RPMI7951 (cell line): ENCODE measurements at places on chromosomes 1 and 21.
A peak's percentile ranks its signal among the peaks of the same experiment; 100 is the strongest.

- DNase-seq: no peak
Observed at GRCh38 chr1:9240914-9241820, 6.6 kb downstream of the H6PD start.

DNA sequence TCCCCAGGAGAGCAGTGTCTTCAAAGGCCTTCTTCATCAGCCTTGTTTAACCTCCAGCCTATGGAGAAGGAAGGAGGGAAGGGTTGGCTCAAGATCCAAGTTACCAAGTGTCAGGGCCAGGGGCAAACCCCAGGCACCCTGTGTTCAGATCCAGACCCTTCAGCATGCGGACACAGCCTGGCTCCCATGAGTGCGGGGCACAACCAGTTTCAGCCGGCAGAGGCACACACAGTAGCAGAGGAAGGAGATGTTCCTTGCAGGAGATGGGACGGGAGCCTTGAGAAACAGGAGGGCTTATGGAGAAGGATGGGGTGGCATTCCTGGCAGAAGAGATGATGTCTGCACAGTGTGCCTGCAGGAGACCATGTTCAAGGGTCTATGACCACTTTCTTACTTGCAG, 161.7 kb upstream of the EDN2 start:
- no peak for DNase-seq

DNA sequence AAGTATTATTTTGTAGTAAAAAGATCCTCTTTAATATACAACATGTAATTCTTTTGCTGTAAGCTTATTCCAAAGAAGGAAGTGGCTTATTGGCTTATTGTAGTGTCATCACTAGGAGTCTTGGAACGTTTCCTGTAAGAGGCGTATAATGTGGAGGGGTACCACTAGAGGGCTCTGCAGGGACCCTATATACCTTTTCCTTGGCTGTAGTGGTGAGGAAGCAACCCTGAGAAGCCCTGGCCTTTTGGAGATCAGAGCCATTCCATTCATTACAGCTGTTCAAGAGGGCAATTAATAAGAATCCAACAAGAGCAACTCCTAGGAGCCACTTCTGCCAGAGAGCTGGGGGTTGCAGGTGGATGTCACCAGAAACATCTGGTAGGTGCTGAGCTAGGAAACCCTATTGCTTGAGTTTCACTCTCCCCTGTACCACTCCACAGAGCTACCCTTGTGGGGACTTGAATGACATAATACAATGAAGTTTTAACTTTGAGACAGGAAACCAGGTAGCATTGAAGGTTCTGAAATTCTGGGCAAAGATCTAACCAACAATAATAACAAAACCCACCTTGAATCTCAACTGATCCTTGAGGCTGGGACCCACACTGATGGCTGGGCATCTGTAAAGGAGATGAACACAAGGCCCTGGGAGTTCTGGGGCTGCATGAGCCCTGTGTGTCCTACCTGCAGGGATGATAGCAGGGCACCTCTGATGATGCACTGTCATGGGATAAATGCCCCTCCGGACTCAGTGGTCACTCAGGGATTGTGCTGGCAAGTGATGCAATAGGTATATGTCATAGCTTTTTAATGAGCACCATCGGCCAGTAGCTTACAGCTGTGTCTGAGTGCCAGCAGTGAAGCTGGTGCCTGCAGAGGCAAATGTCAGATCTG, 160.2 kb upstream of the COA6 start:
- peak; percentile 60 for DNase-seq

DNA sequence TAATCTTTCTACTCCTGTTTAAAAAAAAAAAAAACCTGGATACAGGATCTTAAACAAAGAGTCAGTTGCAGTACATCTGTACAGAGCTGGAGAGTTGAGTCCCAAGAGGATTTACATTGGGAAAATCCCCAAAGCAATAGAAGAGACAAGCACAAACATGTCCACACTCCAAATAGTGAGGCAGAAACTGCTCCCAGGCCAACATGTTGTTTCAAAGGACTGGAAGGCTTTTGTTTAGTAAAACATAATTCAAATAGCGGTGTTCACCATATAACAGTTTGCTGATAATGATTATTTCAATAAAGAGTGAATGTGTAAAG, 425.4 kb downstream of the ADGRL2 start:
- DNase-seq: no peak

GRCh38 chr1:43651902-43652301, 2.0 kb downstream of the KDM4A start:
- no peak for DNase-seq

DNA sequence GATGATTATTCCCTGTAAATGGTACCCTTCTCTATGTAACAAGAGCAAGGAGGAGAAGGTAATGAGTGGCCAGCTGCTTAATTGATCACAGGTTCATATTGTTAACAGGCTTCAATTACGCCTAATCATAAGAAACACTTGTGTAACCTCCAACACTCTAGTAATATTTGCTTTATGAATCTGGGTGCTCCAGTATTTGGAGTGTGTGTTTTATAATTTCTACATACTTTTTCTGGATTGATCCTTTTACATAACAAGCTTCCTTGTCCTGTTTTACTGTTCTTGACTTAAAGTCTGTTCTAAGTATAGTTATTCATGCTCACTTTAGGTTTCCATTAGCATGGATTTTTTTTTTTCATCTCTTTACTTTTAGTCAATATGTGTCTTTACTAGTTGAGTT, 984.2 kb downstream of the AMY1C start:
- DNase-seq: no peak

DNA sequence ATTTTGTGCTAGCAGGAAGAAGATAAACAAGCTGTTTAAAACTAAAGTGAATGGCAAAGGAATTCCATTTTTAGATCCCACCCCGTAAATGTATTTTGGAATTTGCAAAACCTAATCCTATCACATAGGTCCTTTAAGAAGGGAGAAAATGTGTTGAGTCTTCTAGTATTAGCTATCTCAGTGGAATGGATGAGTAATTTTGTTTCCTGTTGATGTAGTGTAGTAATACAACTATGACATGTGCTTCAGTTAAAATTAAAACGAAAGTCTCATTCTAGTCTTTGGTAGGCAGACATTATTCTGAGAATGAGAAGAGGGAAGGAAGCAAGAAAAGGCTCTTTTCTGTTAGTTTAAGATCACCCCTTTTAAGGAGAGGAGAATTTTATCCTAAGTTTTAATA, 265.9 kb upstream of the C1orf105 start:
- DNase-seq: peak; percentile 78

GRCh38 chr21:39924577-39925308, 57.5 kb downstream of the PCP4 start:
- no peak for DNase-seq

DNA sequence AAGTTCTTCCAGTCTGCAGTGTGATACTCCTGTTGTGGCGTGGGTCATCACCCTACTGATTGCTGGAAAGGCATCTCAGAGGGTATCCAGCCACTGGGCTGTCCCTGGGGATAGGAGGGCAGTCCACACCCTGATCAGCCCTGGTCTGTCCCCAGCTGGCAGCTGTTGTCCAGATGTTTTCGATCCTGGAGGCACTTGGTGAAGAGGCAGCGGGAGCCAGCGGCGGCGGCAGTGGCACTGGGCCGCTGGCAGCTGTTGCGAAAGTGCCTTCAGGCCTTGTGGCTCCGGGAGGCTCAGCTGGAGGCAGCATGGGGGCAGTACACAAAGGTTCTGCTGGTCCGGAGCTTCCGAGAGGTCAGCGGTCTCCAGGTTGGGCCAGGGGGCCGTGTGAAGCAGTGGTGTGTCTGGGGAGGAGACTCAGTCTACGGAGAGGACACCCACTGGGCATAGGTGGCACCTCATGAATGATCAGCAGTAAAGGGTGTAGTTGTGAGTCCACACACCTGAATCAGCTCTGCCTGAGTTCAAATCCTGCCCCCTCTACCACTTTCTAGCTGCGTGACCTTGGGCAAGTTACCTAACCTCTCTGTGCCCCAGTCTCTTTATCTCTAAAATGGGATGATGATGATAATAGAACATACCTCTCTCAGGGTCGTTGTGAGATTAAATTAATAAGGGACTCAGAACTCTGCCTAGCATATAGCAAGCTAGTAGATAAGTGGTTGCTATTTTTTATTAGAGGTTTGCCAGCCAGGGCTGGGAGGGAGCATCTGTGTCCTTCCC, 6.1 kb downstream of the C1orf167 start:
- DNase-seq: peak; percentile 59

GRCh38 chr1:68379085-68379478, 70.7 kb downstream of the RPE65 start:
- peak; percentile 46 for DNase-seq

DNA sequence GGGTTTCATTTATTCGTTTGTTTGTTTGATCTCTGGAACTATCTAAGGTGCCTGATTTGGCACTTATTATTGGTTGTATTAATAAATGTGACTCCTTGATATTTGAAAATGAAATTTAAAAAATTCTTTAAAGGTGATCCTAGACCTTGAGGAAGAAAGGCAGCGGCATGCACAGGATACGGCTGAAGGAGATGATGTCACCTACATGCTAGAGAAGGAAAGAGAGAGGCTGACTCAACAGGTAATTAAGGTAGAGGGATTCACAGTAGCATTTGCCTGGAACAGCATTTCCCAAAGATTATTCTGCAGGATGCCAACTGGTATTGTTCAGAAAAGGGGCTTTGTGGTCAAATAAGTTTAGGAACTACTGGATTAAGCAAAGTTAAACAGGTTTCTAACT, 54.4 kb upstream of the WNT2B start:
- DNase-seq: no peak

DNA sequence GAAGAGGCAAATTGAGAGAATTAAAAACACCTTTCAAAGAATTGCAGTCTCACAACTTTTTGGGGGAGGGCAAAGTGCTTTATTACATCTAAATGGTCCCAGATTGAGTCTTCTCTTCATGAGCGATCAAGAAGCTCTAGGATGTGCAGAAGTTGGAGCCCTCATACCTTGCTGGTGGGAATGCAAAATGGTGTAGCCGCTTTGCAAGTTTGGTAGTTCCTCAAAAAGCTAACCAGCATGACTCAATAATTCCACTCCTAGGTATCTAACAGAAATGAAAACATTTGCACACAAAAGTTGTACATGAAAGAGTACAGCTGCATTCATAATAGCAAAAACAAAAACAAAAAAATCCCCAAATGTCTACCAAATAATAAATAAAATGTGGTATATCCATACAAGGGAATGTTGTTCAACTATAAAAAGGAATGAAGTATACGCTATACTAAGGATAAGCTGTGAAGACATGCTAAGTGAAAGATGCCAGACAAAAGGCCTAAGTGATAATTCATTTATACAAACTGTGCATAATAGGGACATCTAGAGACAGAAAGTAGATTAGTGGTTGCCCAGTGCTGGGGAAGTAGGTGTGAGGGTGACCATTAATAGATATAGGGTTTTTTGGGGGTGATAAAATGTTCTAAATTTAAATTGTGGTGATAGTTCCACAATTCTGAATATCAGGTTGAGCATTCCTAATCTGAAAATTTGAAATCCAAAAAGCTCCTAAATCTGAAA, 55.2 kb downstream of the SELENOF start:
- no peak for DNase-seq

GRCh38 chr1:143735764-143736461, 235.9 kb downstream of the FAM72C start:
- DNase-seq: no peak

DNA sequence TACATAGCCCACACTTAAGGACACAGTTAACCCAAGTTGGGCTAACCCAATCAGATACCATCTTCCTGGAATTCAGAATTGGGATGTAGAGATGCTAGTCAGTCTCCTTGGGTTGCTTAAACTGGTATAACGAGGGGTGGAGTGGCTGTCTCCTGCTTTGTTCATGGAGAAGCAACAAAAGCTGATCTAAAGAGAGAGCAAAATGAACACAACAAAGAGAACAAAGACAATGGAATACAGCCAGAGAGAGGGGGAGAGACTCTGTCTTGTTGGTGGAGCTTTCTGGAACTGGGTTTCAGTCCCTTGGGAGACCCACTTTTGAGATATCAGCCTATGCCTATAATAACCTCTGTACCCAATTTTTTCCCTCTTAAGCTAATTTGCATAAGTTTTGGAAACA, 138.1 kb downstream of the ATG4C start:
- no peak for DNase-seq

DNA sequence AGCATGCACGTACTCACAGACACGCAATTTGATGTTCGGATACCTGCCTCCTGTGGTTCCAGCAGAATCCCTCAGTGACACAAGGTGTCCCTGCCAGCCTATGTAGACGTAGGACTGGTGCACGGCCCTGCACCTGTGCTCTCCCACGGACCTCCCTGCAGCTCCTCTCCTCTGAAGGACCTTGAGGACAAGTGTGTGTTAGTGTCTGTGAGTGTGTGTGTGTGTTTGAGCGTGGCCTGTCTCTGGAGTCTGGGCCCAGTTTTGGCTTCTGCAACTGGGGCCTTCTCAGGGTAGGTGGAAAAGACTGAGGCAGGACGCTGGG, 22.5 kb upstream of the DMBX1 start:
- DNase-seq: no peak

- no peak for DNase-seq
Observed at GRCh38 chr1:90067194-90067931, 72.5 kb downstream of the ZNF326 start.

GRCh38 chr1:109523706-109524105, 14.2 kb upstream of the AMIGO1 start:
- DNase-seq: peak; percentile 82

DNA sequence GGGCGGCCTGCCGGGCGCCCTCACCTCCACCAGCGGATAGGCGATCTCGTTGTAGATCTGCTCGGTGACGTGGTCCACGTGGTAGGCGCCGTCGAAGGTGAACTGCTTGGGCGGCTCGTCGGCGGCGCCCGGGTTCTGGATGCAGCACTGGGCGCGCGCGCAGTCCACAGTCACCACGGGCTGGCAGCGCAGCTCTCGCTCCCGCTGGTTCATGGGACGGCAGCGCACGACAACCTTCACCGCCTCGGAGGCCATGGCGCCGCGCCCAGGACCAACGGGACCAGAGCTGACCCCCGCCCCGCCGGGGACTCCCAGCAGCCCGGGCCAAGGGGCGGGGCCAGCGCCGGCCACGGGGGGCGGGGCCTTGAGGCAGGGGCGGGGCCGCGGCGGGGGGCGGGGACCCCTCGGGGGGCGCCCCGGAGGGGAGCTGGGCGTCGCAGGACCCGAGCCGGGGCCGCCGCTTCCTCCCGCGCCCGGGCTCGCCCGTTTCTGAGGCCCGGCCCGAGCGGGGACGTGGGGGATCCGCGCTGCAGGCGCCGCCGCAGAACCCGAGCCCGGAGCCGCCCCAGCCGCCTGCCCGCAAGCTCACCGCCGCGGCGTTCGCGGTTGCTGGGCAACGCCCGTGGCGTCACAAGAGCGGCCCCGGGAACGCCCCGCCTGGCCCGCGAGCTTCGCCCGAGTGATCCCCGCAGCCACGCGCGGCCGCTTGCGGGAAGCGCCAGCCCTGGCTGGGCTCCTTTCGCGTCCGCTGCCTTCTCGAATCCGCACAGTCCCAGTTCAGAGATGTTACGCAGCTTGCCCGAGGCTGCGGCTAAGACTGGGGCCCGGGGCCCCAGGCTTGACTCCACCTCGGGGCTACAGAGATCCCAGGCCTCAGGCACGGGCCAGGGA, at the start of gene KIF17:
TSS of gene KIF17 (minus strand) at position 556 of the 891 bp plus-strand sequence. CDS start at position 255, 301 bp downstream.
- DNase-seq: peak; percentile 67

DNA sequence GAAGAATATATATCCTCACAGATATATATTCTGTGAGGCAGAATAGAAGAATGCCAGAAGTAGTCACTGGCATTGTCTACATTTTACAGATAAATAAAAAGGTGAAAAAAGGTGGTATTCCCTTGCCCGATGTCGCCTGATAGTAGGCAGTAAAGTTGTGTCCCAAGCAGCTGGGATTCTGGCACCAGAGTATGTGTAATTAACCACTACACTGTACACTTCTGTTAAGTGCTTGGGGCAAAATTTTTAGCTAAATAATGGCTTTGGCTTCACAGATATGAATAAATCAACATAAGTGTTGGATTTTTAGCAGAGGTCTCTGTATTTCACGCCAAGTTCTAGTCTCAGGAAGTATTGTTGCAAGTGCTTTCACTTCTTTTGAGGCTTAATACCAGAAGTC, 13.3 kb upstream of the CASQ2 start:
- no peak for DNase-seq
